Mesenteric fat pad (tissue), 1 donor: ENCODE measurements at places on chromosomes 16 and 17. TPM values are rescaled to one million over a fixed set of nuclear protein-coding genes. Genes with fewer than 3 reads are reported as not detected.

The SLC16A5 gene
- 12.3 TPM for total RNA-seq

The DNAI2 gene
- not detected for total RNA-seq

The KCNAB3 gene
- 1.3 TPM for total RNA-seq

The LDHD gene
- 10.2 TPM for total RNA-seq

The PPP1R27 gene
- total RNA-seq: not detected

The SMTNL2 gene
- 0.74 TPM for total RNA-seq

The KRTAP4-1 gene
- not detected for total RNA-seq

DNA sequence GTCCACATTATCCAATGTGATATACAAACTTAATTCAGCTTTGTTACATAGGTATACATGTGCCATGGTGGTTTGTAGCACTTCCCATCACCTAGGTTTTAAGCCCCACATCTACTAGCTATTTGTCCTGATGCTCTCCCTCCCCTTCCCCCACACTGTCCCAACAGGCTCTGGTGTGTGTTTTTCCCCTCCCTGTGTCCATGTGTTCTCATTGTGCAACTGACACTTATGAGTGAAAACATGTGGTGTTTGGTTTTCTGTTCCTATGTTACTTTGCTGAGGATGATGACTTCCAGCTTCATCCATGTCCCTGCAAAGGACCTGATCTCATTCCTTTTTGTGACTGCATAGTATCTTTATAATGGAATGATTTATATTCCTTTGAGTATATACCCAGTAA, 196.7 kb downstream of the CDH11 start:
- no peak for DNase-seq

GRCh38 chr17:74408262-74408661, 23.6 kb upstream of the GPRC5C start:
- no peak for DNase-seq

GRCh38 chr16:59116744-59117143, 382.6 kb upstream of the GOT2 start:
- DNase-seq: no peak

DNA sequence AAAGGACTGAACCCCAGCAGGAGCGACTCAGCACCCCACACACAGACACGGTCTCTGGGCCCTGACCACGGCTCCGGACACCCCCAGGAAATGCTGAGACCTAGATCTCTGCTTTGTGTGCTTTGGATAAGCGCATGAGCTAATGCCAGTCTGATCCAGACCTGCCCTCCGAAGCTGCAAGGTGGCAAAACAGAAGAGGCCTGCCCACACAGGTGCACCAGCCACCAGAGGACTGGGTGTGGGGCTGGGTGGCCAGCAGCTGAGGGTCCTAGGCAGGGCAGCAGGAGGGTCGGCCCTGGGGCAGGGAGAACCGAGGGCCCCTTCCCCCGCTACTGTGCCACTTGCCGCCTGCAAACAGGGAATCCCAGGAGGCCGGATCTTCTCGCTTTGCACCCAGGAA, 30.7 kb upstream of the EIF1 start:
- DNase-seq: no peak

- no peak for DNase-seq
These were observed 248.9 kb upstream of the FOXF1 start for GRCh38 chr16:86261379-86261778.
